ENCODE measurements at places on chromosomes 2 and 18. TPM values are rescaled to one million over a fixed set of nuclear protein-coding genes. Genes with fewer than 3 reads are reported as not detected.

- no peak for DNase-seq
Observed at GRCh38 chr2:157172866-157173578, 84.5 kb upstream of the GALNT5 start.

DNA sequence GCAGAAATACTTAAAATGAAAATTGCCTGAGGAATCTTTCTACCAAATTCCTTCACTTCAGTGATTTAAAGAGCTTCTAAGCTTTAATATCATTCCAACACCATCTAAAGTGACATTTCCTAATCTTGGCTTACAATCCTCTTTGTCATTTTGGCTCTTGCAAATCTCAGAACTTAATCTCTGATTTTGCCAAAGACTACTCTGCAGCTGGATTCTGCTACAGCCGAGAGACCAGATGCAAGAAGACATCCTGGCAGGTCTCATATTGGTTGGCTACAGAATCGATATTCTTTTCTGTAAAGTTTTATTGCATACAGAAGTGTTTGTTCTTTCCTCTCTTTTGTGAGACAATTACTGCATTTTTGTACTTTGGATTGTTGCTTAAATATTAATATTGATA is 716.5 kb upstream of the LRATD1 start:
- DNase-seq: no peak

GRCh38 chr18:25284861-25285550 is 67.0 kb downstream of the ZNF521 start:
- no peak for DNase-seq

DNA sequence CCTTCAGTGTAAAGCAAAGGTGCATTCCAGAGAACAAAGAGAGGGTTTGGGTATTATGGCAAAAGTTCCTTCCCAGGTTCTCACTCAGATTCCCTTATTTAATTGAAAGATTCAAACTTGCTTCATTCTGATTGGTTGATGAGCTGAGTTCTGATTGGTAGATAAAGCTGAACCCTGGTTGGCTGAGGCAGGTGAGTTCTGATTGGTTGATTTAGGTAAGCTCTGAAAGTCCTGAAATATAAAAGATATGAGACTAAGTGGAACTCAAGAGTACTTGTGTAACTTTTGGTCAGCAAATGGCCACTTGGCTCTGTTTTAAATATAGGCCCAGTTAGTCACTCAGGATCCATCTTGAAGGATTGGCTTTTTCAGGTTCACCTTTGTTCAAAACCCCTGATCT is 99.8 kb upstream of the FBXO11 start:
- no peak for DNase-seq

DNA sequence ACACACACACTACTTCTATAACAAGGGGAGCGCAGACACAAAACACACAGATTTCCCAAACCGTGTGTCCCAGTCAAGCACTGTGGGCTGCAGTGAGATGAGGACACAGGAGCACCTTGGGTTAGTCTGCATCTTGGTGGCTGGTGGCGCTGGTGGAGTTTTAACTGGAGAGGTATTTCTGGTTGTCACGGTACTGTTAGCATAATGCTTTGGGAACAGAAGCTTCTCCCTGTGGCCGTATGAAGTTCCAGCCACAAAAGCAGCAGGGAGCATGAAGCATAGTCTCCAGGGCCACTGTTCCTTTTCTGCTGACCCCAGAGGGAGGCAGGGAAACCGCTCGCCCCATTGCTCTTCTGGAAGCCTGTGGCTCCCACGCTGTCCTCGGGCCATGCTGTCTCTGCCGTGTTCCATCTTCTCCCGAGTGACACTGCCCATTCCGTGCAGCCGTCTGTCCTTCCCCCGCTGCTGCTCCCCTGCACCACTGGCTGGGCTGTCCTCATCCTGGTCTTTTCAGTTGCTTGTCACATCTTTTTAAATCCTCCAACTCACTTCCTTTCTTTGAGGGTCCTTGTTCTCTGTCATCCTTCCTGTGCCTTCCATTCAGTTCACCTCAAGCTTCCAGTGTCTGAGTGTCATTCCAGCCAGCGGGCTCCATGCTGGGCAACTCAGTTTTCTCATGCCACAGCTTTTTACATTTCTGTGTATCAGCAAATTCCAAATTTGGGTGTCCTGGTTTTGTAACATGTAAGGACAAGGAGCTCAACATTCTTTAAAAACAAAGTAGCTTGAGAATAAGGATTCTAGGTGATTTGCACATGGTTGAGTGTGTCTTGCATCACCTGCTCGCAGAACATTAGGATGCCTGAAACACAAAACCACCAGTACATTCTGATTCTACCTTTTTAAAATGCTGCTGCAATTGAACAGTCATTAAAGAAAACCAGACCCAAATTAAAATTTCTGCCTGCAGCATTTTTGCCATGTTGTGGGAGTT is 125.0 kb downstream of the MTCL1 start:
- no peak for DNase-seq

Gene ERMN
- polyA plus RNA-seq: 0.77 TPM

DNA sequence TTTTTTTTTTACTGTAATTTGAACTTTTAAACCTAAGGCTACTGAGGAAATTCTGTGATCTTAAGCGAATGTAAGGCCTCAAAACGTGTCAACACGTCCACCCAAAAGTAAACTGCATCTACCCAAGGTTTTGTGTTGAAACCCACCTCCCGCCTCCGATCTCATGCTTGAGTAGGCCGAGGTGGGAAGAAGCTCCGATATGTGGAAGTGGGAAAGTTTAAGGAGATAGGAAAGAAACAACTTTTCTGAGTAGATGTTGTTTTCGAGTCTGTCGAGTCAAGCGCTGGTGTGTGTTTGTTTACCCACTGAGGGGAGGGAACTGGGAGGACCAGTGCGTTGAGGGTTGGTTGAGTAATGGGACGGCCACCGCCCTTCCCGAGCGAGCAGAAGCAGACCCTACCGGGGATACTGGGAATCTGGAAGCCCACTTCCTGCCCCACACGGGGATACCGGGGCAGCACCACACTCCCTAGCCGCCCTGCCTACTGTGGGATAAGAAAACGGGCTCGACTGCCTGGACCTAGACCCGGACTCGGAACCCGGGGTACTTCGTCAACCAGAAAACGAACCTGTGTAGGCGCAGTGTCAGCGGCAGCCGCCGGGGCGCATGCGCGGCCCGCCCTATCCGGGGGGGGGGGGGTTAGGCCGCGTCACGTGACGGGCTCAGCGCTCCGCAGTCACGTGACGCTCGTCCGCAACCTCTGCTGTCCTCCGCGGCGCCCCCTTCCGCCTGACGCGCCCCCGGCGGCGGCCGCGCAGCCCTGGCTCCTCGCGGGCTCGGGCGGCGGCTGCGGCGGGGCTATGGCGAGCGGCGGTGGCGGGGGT is at the start of gene RETREG2:
Gene RETREG2 (plus strand): TSS at position 724 of the 825 bp plus-strand sequence. CDS start 78 bp downstream, at position 802.
- DNase-seq: peak; percentile 93

- DNase-seq: no peak
Observed at GRCh38 chr2:226712941-226713340, 86.7 kb downstream of the IRS1 start.

GRCh38 chr2:206526416-206526815 is 83.1 kb downstream of the ADAM23 start:
- no peak for DNase-seq

Gene SPP2
- polyA plus RNA-seq: not detected

GRCh38 chr2:174595891-174596397 is 1.7 kb downstream of the WIPF1 start:
- no peak for DNase-seq

Gene MYO5B
- 13.5 TPM for polyA plus RNA-seq

- no peak for DNase-seq
Observed at GRCh38 chr2:74498500-74499266, 720 bp downstream of the LBX2 start.

Gene NPHP1
- 15.6 TPM for polyA plus RNA-seq

DNA sequence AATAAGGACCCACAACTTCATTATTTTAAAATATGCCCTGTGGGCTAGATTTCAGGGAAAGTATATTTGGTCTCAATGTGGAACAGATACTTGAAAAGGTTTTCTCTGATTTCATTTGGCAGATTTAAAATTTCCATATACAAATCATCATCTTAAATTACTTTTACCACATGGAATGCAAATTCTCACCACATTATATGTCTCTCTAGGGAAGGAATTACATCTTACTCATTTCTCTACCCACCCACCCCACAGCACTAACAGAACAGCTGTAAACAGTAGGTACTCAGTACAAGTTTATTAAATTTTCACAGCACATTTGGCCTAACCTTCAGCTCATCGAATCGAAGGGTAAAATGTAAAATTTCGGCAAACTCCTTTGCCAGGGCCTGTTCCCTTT is 104.0 kb downstream of the CYRIA start:
- no peak for DNase-seq

GRCh38 chr2:232484628-232485347 is 2.8 kb downstream of the ECEL1 start:
- no peak for DNase-seq

Gene ARL5A
- polyA plus RNA-seq: 37.0 TPM

GRCh38 chr2:121451398-121451797 is 79.3 kb upstream of the RNU4ATAC start:
- DNase-seq: peak; percentile 61

- no peak for DNase-seq
Observed at GRCh38 chr2:64978514-64979268, 10.5 kb upstream of the SLC1A4 start.

- no peak for DNase-seq
Observed at GRCh38 chr18:30254331-30254730, 788.2 kb downstream of the DSC3 start.

- DNase-seq: no peak
Observed at GRCh38 chr2:210177769-210178168, 6.6 kb upstream of the KANSL1L start.

DNA sequence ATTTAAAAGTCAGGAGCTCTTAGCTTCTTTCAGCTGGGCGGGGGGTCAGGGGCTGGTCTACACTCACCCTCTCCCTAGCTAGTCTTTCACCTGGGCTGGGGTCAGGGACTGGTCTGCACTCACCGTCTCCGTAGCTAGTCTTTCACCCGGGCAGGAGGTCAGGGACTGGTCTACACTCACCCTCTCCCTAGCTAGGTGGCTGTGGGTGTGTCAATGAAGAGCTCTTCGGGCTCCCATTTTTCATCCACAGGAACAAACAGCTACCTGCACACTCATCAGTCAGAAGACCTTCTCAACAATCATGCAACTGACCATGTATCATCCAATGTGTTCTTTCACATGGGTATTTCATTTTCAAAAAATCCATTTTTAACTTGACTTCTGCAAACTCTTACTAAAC is 8.0 kb downstream of the CHST10 start:
- no peak for DNase-seq

- no peak for DNase-seq
Observed at GRCh38 chr2:32900246-32900973, 46.3 kb upstream of the LTBP1 start.

Gene LINC00305
- polyA plus RNA-seq: 0.49 TPM

- DNase-seq: no peak
Observed at GRCh38 chr2:220876080-220876824, 695.9 kb downstream of the EPHA4 start.

- no peak for DNase-seq
Observed at GRCh38 chr2:8217468-8218030, 464.3 kb upstream of the ID2 start.

DNA sequence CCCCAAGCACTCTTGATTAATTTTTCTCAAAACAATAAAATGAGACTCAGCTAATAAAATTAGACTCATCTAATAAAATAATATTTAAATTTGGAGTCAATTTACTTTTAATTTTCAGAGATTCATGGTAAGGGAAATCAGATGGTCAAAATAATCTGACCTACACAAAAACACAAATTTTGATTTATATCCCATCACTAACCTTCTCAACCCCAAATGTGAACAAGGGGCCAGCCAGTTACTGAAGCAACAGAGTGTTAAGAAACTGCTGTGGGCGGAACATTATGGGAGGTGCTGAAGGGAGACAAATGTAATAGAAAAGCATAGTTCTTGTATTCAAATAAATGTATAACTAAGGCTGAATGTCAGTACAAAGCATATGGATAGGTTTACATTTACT is 28.5 kb upstream of the PPP3R1 start:
- no peak for DNase-seq

Gene PDK1
- 14.9 TPM for polyA plus RNA-seq

- no peak for DNase-seq
Observed at GRCh38 chr2:38266382-38267061, 110.6 kb downstream of the ATL2 start.

- DNase-seq: no peak
Observed at GRCh38 chr2:70088598-70089219, 1.4 kb downstream of the PCBP1 start.

GRCh38 chr2:215621381-215621780 is 185.5 kb upstream of the FN1 start:
- DNase-seq: no peak

DNA sequence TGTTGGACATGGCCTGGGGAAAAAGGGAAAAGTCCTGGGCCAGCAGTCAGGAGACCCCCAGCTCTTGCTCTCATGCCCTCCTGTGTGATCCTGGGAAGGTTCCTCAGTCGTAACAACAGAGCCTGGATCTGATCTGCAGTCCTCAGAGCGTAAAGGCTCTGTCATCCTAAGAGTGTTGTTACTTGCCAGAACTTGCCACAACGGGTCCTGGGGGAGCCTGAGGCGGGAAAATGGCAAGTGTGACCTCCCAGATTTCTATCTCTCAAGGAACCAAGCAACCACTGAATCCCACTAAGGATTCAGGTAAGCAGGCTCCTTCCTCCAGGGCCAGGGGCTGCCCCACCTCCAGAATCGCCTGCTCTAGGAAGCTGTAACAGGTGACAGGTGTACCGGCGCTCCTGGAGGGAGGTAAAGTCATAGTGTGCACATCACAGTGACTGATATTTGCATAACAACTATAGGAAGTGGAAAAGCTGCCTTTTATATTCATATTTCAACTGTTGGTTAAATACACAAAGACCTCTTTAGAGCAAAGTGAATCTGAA is 18.4 kb downstream of the HS1BP3 start:
- DNase-seq: no peak

Gene TNFRSF11A
- polyA plus RNA-seq: 4.4 TPM

DNA sequence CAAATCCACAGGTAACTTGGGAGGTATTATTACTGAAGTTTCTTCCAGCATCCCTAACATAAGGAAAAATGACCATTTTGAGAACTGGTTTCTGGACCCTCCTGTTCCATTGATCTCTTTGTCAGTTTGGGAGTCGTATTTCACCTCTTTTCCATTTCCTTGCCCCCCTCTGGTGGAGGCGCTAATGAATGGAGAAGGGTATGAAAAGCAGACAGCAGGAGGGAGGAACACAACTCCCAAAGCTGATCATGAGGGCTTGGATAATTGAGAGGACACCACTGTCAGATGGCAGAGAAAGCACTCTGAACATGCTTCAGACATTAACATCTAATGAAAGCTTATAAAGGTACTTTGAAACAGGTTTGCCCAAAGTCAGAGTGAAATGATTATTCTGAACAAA is 56.6 kb upstream of the TLK1 start:
- DNase-seq: no peak

Gene CCDC121
- polyA plus RNA-seq: 13.4 TPM

- DNase-seq: no peak
Observed at GRCh38 chr2:127205218-127206125, 14.6 kb downstream of the CYP27C1 start.

DNA sequence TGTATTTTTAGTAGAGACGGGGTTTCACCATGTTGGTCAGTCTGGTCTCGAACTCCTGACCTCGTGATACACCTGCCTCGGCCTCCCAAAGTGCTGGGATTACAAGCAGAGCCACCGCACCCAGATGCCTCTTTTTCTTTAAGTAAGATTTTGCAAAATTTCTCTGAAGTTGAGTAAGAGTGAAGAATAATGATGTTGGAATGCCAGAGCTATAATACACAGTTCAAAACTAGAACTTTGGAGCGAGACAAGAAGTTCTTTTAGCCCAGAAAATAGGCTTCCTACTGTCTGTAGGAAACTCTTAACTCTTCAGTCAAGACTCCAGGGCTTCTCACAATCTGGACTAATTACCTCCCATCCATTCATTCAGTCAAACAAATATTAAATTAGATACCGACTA is 51.4 kb downstream of the MARCHF4 start:
- no peak for DNase-seq

GRCh38 chr18:42545825-42546224 is 569.7 kb downstream of the RIT2 start:
- DNase-seq: no peak

Gene C2orf81
- 3.0 TPM for polyA plus RNA-seq

Gene RAMP1
- polyA plus RNA-seq: 7.8 TPM
